ENCODE measurements at places on chromosomes 3 and 15. TPM values are rescaled to one million over a fixed set of nuclear protein-coding genes. Genes with fewer than 3 reads are reported as not detected.

The SH3GL3 gene
- total RNA-seq: 0.20 TPM

The TGM4 gene
- total RNA-seq: under 0.01 TPM

The RTF1 gene
- total RNA-seq: 26.2 TPM

The C15orf62 gene
- not detected for total RNA-seq

The SPINK8 gene
- total RNA-seq: not detected

The MAPK6 gene
- total RNA-seq: 58.3 TPM

The FBXW12 gene
- total RNA-seq: 0.20 TPM

The SOX2 gene
- not detected for total RNA-seq

The C3orf22 gene
- total RNA-seq: not detected

The CDHR4 gene
- not detected for total RNA-seq

The ITIH4 gene
- total RNA-seq: under 0.01 TPM

The PCSK6 gene
- total RNA-seq: 1.8 TPM

The GRK7 gene
- not detected for total RNA-seq

The TSEN2 gene
- 27.6 TPM for total RNA-seq

The GOLGA8O gene
- 0.20 TPM for total RNA-seq

The GALNT15 gene
- 83.7 TPM for total RNA-seq
